ENCODE measurements at places on chromosomes 1 and 21.

GRCh38 chr21:42003051-42003461 is 7.1 kb downstream of the ZBTB21 start:
- DNase-seq, result peak; percentile 40

DNA sequence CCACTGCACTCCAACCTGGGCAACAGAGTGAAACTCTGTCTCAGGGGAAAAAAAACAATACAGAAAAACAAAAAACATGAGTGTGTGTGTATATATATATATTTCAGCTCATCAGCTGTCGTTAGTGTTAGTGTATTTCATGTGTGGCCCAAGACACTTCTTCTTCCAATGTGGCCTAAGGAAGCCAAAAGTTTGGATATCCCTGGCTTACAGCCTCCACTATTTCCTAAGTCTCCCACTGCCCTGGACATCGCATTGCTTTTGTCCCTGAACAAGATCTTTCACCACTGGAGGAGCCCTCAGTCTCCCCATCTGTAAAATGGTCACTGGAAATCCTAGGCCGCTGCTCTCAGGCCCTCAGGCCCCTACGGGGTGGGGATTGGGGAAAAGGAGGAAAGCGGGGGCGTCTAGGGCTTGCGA is 391 bp upstream of the LDLRAP1 start:
- no peak for DNase-seq

GRCh38 chr21:40685141-40685540 is 161.8 kb downstream of the DSCAM start:
- no peak for DNase-seq

- DNase-seq, result no peak
Observed at GRCh38 chr1:191714845-191715244, 443.4 kb upstream of the RGS18 start.

- no peak for DNase-seq
Observed at GRCh38 chr1:147630447-147630846, 39.9 kb downstream of the ACP6 start.

GRCh38 chr1:246367041-246367440 is 140.0 kb downstream of the SMYD3 start:
- no peak for DNase-seq

DNA sequence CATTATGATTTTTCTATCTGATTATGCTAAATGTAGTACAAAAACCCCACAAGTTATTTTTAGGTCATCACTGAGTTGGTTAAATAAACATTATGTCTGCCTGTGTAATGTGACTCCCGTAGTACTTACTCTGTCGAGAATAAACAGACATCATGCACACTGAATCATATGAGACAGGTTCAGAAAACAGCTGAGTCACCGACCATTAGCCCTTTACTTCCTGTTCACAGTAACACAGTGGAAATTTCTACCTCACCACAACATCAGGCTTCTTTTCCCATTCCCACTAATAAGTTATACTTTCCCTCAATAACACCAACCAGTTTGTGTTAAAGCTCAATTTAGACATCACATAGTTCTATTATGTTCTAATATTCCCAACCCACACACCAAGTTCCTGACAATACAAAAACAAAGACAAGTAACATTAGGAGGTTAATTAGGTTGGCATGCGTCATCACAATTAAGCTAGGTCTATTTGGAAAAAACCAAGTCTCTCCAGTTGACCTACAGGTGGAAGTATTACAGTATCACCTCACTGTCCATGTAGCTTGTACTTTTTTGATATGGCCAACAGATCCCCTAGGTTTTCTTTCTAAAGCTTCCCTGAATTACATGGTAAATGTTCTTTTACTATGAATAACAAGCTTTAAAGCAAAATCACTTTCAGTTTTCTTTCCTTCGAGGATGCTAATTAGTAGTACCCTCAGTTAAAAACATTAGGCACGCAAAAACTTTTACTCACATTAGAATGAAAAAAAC is 154.2 kb downstream of the EIF4G3 start:
- DNase-seq, result peak; percentile 96

- no peak for DNase-seq
Observed at GRCh38 chr1:20530306-20530705, 22.1 kb upstream of the FAM43B start.

GRCh38 chr1:232507571-232507970 is 122.4 kb downstream of the SIPA1L2 start:
- no peak for DNase-seq

DNA sequence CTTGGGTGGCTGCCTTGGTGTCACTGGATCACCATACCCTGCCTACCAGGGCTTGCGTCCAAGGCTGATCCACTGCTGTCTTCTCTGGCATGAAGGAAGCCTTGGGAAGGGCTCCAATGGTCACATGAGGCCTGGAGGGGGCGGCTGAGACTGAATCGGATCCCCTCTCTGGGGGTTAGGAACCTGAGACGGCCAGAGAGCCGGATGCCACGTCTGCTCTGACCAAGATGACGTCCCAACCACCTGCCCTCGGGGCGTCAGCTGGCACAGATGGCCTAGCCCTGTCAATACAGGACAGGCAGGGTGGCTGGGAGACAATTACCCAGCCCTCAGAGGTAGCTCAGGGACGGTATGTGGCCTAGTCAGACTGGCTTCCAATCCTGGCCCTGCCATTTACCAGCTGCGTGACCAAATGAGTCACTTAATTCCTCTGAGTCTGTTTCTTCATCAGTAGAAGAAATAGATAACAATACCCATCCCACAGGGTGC is 5.4 kb downstream of the TRIM62 start:
- no peak for DNase-seq

DNA sequence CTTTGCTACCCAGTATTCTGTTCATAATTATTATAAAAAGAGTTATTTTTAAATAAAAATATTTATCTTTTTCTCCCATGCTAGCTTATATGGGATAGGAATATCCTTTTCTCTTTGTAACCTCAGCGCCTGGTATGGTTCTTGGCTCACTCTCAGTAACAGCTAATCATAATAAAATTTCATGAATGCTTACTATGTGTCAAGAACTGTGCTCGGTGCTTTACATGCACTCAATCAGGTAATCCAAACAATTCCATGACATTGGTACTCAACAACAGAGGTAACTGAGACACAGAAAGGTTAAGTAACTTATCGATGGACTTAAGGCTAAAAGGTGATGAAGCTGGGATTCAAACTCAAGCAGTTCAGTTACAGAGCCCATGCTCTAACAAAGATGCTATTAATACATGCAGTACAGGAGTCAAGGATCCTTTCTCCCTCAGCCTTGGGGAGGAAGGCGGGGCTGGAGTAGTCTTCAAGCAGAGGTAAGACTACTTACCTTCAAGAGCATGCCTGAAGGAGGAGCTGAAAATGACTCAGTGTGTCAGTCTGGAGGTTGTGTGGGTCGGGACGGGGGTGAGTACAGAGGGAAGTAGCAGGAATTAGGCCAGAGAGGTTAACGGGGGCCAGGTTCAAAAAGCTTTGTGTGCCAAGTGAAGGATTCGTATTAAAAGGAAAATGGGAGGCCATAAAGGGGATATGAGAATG is 73.4 kb downstream of the PLPPR5 start:
- no peak for DNase-seq

DNA sequence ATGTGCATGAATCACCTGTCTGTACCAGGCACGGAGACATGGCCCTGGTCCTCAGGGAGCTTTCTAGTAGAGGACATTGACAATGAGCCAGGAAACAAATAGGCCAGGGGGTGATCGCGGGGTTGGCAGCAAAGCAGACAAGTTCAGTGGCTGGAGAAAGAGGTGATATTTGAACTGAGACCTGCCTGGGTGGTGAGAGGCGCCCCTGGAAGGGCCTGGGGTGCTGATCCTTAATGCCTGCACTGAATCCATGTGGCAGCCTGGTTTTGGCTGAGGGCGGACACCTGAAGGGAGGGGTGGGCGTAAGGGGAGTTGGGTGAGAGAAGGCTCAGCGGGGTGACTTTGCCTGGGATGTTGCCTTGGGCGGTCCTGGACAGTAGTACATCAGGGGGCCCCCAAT is 35.9 kb downstream of the URB2 start:
- no peak for DNase-seq

DNA sequence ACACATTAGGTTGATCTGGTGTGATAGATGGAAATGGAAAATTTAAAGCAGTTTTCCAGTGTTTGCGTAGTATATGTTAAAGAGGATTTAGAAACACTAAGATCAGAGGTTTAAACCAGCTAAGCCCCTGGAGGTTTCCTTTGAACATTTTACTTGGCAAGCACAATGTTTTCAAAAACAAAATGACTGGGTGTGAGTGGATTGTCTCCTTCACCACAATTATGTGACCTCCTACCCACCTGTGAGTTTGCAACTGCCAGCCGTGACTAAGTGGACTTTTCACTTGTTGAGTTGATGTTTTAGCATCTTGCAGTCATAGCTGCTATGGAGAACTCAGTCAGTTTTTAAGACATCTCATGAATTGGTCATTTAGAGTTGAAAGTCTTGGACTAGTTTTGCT is 4.7 kb downstream of the CCDC190 start:
- DNase-seq, result peak; percentile 89

DNA sequence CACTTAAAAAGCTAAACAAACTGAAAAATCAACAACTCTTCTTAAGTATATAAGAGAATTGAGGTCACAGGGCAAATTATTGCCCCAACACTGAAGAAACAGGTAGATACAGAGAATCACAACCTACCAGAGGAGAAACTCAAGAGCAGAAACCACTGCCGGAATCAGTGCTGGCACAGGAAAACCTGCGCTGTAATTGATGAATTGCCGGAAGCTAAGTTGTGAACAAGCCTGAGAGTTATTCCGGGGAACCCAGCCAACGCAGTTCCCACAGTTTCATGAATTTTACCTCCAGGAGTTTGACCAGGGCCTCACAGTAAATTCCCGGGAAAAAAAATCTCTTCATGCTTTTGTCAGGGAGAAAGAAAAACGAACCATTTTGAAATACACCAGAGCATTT is 657.1 kb upstream of the BRINP3 start:
- no peak for DNase-seq
